D341Med (cell line): ENCODE measurements at places on chromosomes 6 and 20.

GRCh38 chr6:139942331-139942730 is 567.9 kb upstream of the CITED2 start:
- no peak for DNase-seq

DNA sequence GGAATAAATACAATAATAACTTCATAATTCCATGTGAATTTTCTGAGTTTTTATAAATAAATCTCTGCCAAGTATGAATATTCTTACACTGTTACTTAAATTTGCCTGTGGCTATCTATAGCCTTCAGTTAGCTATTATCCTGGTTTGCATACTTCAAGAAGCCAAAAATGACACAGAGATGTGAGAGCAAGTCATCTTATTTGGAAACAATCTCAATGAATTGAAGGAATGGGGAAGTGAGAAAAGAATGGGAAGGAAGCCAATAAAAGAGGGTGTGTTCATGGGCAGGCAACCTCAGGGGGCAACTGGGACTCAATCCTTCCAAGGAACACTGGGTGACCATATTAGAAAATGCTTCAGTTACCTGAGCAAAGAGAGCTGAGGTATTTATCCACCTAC is 9.9 kb downstream of the HAO1 start:
- DNase-seq = no peak

- DNase-seq = no peak
Measured at GRCh38 chr6:138378463-138378862, 758 bp downstream of the SMIM28 start.

- DNase-seq = no peak
Measured at GRCh38 chr6:165841153-165841558, 178.1 kb upstream of the PDE10A start.

DNA sequence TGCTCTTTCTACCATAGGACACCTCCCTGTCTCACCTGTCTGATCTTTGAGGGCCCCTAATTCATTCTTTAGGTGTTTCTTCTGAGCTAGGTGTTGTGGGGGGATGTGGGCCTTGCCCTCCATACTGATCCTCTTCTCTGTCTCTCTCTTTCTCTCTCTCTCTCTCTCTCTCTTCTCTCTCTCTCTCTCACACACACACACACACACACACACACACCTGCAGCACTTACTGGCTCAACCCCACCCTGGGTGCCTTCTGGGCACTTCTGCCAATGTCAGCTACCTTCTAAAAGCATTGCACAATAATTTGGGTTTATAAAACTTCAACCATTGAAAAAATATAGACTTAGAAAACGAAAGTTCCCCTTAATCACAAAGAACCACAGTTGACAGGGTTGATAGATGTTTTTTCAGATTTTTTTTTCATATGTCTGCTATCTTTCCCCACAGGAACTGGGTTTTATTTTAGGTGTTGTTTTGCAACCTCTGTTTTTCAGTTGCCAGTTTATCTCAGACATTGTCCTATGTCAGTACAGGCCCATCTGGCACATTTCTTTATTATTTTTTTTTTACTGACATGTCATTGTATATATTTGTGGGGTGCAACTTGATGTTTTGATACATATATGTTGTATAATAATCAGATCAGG is 28.1 kb downstream of the PKIG start:
- no peak for DNase-seq

- DNase-seq = no peak
Measured at GRCh38 chr6:123074616-123075015, 78.6 kb downstream of the CLVS2 start.

- DNase-seq = no peak
Measured at GRCh38 chr6:159769470-159769869, 7.6 kb downstream of the ACAT2 start.

DNA sequence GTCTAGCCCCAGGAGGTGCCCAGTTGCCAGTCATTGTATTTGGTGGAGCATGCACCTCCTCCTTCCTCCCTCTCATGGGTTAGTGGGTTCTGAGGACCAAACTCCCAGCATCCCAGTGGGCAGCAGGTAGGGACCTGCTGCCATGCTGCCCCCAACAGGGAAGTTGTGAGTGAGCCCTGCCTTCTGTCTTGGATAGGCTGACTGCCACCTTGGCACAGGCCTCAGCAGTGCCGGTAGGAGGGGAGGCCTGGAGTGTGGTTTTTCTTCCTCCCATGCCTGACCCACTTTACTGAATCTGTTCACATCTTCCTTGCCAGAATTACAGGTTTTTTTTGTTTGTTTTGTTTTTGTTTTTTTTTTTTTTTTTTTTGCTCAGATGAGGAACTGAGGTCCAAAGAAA is 24.5 kb downstream of the PLCG1 start:
- no peak for DNase-seq

GRCh38 chr6:34924831-34925625 is 36.0 kb downstream of the ANKS1A start:
- DNase-seq = no peak

DNA sequence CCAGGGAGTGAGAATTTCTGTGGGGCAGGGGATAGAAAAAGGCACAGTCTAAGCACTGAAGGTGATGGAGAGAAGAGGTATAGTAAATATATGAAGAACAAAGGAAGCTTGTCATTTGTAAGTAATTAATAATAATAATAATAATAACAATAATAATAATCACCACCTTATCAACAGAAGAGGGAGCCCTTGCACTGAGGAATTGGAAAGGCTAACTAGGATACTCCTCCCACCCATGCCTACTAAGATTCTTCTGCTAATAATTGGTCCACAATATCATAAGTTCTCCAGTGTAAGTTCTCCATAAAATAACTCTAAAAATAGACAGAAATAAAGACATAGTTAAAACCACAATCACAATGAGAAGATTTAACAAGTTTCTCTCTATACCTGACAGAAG is 912 bp upstream of the OR12D3 start:
- no peak for DNase-seq

DNA sequence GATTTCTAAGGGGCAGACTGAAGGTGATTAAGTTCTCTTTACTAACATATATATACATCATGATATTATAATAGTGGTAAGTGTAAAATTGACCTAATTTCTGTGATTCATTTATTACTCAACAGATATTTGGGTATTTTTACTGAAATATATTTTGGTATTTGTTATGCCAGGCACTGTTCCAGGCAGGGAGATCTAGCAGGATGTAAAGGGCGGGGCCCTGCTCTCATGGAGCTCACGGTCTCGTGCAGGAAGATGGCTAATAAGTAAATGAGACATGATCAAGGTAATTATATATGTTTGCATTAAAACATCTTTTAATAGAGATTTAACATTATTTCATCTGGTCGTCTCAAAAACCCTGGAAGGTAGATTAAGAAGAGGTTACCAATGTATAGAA is 27.7 kb downstream of the FAM50B start:
- no peak for DNase-seq
